Caudate nucleus (tissue), 63 donors: ENCODE measurements at places on chromosomes 13 and 19.

DNA sequence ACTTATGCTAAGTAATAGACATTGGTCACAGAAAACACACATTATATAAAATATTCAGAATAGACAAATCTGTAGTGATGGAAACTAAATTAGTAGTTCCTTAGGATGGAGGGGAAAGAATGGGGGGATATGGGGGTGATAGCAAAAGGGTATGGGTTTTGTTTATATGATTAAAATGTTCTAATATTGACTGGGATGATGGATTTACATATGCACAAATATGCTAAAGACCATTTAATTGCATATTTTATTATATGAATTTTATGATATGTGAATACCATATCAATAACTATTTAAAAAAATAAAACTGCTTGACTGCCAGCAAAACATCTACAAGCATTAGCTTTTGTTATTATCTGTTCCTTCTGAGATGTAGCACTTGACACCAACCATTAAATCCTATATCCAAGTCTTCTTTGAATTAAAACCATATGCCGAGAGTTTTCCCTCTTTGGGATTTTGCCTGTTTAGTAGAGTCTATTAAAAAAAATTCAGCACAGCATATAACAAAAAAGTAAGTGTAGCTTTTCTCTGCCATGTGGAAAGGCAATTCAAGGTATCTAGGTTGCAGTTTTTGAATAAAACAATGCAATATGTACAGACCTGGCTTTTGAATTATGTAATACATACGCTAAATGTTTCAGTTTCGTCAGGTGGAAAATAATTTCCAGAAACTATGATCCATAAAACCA lies 2584.1 kb upstream of the PCDH20 start:
- DNase-seq, result no peak

- no peak for DNase-seq
Observed at GRCh38 chr19:45812297-45812696, 2.8 kb downstream of the RSPH6A start.

DNA sequence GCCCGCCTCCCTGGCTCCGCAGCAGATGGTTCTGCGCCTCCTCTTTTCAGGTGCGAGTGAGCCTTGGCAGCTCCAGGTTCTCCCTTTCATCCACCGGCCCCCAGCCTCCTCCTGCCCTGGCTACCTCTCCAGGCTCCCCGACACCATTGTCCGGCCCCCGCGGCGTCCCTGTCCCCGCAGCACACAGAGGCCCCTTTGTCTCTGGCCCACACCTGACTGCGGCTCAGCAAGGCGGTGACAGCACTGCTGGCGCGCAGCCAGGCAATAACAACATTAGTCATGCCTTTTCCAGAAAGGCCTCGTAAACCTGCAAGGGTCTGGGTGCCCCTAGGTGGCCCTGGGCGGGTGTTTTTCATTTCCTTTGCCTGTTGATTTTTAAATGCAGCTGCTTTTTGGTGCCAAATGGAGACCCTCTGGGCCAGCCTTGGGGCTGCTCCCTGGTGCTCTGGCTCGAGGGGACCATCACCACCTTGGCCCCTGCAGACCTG lies 73.2 kb upstream of the MEDAG start:
- no peak for DNase-seq

DNA sequence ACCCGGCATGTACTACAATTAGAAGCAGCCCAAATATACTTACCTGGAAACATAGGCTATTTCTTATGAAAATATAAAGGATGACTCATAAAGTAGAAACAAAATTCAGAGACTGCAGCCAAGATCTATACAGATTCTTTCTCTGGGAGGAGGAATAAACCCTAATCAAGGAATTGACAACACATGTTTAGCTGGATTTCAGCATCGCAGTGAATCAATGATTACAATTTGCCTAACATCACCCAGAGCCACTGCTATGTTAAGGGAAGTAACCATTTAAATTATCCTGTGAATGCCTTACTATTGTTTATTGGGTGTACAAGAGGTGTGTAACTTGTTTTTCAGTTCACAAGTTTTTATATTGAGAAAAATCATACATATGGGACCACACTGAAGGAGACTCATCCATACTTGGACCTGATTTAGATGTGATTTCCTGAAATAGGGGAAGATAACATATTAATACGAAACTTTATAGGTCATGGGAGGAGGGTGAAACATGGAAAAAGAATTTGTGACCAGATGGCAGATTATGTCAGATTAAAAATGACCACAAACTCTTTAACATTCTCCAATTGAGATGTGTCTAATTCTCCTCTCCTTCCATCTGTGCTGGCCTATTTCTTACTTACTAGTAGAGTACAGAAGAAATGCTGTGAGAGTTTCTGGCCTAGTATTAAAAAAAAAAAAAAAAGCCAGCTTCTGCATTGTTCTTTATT lies 1168.4 kb downstream of the SLITRK1 start:
- DNase-seq, result no peak

DNA sequence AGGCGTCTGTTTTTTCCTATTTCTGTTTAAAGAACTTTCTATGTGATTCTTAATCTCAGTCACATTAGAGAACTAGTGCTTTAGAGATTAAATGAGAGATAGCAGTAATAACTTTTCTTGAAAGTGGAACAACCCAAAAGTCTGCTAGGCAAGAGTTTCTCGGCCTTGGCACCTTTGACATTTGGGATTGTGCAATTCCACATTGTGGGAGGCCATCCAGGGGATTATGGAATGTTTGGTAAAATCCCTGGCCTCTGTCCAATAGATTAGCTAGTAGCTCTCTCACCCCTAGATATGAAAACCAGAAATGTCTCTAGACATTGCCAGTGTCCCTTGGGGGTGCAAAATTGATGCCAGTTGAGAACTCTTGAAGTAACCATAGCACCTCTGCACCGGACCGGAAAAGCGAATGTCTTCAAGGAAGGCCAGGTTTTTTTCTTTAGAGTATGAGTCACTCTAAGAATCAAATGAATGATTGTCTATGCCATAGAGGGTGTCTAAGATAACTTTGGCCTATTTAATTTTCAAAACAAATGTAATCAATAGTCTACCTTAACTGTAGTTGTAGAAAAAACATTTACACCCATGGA lies 45.0 kb upstream of the IL17D start:
- DNase-seq, result no peak

- no peak for DNase-seq
Observed at GRCh38 chr13:40578055-40578454, 88.4 kb downstream of the FOXO1 start.

- DNase-seq, result no peak
Observed at GRCh38 chr13:26605845-26606244, 48.4 kb downstream of the WASF3 start.
